GM23248 (cell line): ENCODE measurements at places on chromosomes 5 and 9.
A peak's percentile ranks its signal among the peaks of the same experiment; 100 is the strongest.

- DNase-seq, result no peak
Measured at GRCh38 chr5:178080056-178080455, 33.3 kb upstream of the N4BP3 start.

DNA sequence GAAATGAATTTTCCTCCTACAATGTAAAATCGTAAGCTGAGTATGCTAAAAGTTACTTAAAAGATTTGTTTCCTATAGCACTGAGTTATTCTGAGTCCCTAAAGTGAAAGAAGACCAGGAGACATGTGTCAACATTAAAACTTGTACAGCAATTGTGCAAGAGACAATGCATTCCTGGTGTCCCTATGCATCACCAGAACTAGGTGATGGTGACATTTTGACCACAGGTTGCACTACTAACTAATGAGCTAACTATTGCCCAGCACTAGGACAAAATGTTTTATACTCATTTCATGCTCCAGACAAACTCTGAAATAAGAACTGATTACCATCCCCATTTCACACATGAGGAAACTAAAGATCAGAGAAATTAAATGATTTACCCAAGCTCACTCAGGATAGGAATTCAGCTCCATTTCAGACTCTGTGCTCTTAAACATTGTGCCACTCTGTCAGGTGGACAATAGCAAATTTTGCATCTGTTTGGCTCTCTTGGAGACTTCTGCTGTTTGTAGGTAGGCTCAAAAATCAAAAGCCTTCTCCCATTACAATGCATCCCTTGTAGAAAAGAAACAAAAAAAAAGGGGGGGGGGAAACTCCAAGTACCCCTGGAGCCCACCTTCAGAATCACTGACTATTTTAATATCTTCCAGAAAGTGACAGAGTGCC lies 269.2 kb downstream of the ACTL7B start:
- DNase-seq, result peak; percentile 38

DNA sequence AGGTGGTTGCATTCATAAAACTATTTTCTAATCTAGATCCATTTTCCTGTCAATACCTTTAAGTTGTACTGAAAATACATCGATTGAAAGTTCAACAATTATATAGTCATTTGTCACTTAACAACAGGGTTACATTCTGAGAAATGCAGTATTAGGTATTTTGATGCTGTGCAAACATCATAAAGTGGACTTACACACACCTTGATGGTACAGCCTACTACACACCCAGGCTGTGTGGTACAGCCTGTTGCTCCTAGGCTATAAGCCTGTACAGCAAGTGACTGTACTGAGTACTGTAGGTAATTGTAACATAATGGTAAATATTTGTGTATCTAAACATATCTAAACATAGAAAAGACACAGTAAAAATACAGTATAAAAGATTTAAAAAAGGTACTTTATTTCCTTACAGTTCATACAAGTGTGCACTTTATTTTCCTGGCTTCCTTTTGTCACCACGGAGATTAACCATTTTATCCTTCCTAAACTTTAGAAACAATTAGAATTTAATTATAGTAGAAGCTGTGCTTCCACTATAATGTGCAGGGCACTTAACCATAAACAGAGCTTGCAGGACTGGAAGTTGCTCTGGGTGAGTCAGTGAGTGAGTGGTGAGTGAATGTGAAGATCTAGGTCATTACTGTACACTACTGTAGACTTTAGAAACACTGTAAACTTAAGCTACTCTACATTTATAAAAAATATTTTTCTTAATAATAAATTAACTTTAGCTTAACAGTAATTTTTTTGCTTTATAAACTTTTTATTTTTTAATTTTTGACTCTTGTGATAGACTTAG lies 42.9 kb upstream of the MEF2C start:
- DNase-seq, result peak; percentile 59

DNA sequence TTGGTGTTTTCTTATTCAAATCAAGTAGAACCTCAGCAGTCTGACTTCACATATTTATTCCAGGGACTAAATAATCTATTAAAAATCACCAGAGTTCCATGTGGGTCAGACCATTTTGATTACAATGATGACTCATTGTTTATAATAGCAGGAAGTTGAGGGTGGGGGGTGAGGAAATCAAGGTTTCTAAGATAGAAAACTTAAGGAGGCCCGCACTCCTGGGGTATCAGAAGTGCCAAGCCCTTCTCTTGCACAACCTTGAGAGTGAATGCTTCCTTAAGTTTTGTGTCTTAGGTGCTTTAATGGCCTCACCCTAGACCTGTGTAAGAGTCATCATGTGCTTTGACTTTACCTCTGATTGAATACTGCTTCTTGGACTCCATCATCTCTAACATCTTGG lies 31.9 kb upstream of the NPR3 start:
- DNase-seq, result no peak

DNA sequence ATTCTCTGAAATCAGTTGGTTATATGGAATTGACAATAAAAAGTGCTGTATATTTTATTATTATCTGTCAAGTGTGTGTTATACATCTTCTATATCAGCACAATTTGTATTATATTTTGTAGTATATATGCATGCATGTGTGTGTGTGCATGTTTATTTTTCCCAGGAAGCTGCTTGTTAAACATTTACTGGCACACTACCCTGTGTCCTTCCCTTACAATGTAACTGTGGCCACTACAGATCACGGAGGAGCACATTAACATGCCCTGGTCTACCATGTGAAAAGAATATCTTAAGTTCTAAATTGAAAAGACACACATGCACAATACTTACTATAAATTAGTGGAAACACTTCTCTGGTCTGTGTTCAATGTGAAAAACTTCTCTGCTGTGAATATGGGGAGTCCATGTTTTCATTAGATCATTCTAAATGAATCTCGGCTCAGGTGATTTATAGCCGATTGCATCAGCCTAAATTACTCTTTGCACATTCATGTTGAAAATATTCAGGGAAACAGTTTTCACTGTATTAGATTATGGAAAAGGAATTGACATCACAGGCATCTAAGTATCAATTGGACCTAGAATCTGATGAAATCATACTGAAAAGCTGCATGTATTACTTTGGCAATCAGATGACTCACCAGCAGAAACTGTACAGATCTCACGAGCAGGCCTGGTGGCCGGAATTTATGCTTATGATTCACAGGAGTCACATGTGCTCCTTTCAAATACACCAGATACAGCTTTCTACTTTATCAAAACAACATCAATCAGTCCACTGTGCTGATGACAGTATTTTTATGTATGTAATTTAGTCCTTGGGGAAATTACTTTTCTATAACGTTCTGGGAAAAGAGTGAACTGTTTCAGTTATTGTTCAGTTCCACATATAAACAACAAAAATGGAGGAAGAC lies 39.4 kb downstream of the LURAP1L start:
- peak; percentile 99 for DNase-seq

- DNase-seq, result peak; percentile 76
Measured at GRCh38 chr9:137619240-137620047, 639 bp downstream of the EHMT1 start.

- DNase-seq, result no peak
Measured at GRCh38 chr9:4939118-4939561, 45.9 kb upstream of the JAK2 start.

DNA sequence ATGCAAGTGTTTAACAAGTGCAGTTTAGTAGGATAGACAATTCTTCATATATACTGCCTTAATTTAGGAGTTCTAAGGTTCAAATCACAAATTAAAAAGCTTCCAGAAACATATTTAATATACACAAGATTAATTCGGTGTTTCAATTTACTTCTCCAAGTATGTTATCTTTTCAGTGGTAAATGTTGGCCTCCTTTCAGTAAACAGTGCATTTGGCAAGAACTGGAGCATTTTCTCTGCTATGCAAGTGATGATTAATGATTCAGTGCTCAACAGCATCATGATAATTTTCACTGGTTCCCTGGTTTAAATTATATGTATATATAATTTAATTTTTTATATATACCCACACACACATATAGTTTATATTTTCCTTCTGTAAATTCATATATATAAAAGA lies 541.7 kb downstream of the EFNA5 start:
- no peak for DNase-seq

DNA sequence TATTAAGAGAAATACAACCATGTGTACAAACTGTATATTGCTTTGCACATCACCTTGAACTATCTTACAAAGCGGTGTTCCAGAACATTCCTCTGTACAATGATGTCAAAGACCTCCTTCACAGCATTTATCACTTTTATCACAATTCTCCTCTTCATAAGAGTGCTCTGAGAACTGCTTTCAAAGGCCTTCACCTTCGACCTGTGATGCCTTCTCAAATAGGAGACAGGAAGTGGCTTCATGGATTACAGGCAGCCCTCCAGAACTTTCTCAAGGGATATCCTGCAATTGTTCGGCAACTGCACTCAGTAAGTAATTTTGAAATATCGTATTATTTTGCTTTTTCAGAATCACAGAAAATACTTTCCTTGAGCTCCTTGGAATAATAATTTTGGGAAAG lies 68.0 kb upstream of the IL7R start:
- DNase-seq, result no peak

DNA sequence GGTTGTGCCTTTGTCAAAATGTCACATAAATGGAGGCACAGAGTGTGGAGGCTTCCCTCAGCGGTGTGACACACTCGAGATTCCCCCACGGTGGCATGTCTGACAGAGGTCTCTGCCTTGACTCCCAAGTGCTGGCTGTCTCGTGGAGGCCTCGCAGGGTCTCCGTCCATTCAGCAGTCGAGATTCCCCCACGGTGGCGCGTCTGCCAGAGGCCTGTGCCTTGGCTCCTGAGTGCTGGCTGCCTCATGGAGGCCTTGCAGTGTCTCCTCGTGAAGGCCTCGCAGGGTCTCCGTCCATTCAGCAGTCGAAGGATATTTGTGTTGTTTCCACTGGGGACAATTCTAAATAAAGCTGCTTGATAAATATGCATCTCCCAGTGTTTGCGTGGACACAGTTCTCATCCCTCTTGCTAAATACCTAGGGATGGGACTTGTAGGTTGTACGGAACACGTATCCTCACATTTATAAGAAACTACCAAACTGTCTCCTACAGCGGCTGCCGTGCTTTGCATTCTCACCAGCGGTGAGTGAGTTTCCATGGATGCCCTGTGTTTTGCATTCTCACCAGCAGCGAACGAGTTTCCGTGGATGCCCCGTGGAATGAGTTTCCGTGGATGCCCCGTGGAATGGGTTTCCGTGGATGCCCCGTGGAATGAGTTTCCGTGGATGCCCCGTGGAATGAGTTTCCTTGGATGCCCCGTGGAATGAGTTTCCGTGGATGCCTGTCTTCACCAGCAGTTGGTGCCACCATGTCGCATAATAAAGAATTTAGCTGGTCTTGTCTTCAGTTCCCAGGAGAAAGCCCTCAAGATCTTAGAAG lies 25.8 kb downstream of the PNPLA7 start:
- DNase-seq, result no peak

GRCh38 chr9:136889858-136890257 lies 3.5 kb downstream of the TRAF2 start:
- no peak for DNase-seq

DNA sequence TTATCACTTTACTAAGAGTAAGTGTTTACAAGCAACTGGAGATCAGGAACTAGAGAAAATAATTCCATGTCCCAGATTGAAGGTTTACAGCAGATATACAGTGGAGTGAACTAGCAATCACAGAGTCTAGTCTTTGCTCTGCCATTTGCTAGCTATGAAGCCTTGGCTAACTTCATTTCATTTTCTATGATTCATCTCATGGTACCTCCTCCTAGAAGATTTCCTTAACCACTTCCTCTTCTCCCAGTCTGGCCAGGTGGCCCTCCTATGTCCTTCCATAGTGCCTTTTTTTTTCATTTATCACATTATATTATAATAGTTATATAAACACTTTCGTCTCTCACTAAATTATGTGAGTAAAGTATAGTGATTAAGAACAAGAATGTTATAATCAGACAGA lies 52.1 kb downstream of the GRIA1 start:
- DNase-seq, result peak; percentile 33

- DNase-seq, result peak; percentile 75
Measured at GRCh38 chr9:121637713-121638220, 13.7 kb upstream of the DAB2IP start.

DNA sequence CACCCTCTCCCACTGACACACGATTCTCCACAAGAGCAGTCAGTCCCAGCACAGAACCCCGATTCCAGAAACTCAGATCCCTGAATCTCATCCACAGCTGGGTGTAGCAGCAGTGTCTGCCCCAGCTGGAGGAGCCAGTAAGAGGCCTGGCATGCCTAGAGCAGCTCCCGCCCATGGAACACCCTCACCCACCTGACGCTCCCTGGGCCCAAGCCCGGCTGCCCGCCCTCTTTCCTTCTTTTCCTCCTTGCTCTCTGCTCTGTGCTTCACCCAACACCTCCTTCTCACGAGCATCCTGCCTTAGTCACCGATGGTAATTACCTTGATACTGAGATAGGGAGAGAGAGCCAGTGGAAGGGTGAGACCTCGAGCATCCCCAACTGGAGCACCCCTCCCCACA lies 8.7 kb downstream of the PCDH1 start:
- peak; percentile 31 for DNase-seq

DNA sequence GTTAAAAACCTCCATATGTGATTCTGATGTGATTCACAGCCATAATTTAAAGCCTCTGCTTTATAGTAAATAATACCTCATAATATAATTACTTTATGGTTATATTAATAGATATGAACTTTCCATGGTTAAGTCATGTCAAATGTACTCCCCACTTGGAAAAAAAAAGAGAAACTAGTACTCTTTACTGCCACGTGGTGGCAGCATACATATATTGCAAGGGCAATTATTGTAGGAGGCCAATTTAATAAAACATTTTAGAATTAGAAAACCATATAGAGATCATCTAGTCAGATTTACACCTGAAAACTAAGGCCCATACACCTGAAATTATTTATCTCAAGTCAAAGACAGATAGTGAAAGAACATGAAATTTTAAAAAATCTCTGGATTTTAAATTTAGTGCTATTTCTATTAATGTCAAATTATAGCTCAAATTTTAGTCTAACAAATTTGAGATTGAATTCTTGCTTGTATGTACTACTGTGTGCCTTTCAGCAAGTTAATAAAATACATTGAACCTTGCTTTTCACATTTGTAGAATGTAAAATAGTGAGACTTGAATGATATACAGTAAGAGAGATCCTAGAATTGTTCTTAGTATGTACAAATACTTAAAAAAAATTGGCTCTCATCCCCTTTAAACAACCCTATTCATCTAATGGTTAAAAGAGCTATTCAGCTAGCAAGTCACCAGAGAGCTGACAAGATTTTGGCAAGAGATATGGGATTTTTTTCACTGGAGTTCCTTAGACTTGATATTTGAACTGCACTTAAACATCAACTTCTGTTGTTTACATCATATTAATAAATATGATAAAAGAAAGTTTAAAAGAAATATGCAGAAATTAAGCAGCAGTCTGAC lies 603.8 kb downstream of the TLE4 start:
- peak; percentile 69 for DNase-seq

GRCh38 chr5:134567641-134568336 lies 42.3 kb downstream of the JADE2 start:
- peak; percentile 84 for DNase-seq

GRCh38 chr9:102479191-102479590 lies 515.9 kb upstream of the CYLC2 start:
- no peak for DNase-seq

GRCh38 chr5:38420691-38421390 lies 135.6 kb downstream of the LIFR start:
- peak; percentile 85 for DNase-seq

- no peak for DNase-seq
Measured at GRCh38 chr5:7382588-7382987, 13.3 kb upstream of the ADCY2 start.

GRCh38 chr9:93255994-93256877 lies 72.3 kb downstream of the WNK2 start:
- no peak for DNase-seq

GRCh38 chr9:34684145-34684544 lies 6.9 kb downstream of the CCL19 start:
- no peak for DNase-seq
